Adrenal gland (tissue), 19 donors: ENCODE measurements at places on chromosomes 3 and 15. TPM values are rescaled to one million over a fixed set of nuclear protein-coding genes. Genes with fewer than 3 reads are reported as not detected.
A peak's percentile ranks its signal among the peaks of the same experiment; 100 is the strongest.

DNA sequence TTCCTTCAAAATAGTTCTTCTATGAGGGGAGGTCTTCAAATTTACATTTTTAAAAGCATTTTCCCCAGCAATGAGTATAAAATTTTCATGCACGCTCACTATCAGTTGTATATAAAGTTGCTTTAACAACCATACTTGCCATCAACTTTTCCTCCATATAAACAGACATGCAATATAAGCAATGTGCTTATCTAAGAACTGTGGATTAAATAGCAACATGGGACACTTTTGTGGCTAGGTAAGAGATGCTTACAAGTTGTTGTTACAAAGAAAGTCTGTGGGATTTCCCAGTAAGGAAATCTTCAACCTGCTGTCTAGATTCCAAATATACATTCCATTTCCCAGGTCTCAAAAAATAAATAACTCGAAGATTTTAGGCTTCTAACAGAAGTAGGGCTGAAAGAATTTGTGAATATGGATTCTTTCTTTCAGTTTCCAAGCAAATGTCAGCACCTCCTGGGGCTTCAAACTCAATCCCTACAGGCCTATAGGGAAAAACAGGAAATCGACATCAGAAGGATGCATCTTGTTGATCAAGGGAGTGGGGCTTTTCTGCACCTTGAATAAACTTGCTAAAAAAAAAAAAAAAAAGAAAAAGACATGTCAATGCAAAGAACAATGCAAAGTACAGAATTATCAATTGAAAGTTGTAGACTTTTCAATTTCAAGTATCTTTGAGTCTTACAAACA, 16.1 kb downstream of the TNIK start:
- DNase-seq: no peak

GRCh38 chr3:10683106-10683505, 132.9 kb upstream of the SLC6A11 start:
- DNase-seq: no peak

GRCh38 chr3:56536735-56537134, 20.2 kb upstream of the CCDC66 start:
- no peak for DNase-seq

DNA sequence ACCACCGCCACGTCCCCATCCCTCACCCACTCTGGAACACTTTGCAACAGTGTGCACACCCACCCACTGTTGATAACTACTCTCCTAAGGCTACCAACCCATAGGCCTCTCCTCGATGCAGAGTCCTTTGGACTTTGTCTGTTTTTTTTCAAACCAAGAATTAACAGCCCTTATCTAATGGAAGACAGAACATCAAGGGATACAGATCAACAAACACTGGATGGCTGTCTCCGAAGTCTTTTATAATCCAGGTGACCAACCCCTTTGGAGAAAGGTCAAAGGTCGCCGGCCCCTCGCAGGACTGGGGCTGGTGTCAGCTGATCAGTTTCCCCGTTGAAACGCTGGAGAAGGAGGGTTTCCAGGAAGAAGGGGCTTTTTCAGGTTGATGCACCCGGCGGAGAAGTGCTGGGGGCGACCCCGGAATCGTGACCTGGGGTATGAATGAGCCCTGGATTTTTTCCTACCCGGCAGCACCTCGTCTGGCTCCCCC, 532 bp downstream of the B4GALT4 start:
- DNase-seq: peak; percentile 68

DNA sequence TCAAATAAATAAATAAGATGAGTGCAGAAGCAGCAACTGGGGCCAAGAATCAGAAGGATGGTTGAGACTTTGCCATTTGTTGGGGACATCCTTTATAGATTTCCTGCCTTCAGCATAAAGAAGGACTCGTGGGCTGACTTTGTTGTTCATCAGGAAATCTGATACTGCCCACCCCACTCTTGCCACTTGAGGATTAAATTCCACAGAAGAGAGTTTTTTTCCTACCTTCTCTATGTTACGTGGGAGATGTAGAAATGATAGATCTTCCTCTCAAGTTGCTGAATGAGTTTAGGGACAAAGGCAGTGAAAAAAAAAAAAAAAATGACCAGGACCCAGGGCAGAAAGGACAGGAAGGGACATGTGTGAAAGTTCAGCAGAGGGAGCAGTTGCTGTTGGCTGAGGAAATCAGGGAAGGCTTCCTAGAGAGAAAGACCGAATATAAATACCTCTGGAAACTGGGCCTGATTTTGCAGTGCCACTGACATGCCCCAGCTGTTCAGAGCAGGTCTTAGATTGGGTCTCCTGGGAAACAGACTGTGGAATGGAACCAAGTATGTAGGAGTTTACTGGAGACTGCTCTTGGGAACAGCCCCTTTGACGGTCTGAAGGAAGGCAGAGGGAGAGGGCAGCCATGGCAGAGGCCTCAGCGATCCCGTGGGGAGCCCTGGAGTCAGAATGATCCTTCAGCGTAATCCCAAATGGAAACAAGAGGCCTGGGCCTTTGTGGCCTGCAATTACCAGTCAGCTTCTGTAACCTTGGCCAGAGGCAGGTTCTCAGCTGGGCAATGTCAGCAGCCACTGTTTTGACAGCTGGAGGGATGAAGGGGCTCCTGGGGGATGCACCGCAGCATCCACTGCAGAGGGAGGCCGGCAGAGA, 50.9 kb downstream of the C3orf20 start:
- peak; percentile 45 for DNase-seq

The RNF13 gene
- total RNA-seq: 136 TPM
